Hematopoietic multipotent progenitor cell treated with erythropoietin and hydrocortisone succinate and interleukin-3 and kit ligand, for 17 days (in vitro differentiated cells): ENCODE measurements at places on chromosomes 2 and 18.

GRCh38 chr2:96156011-96156820, 11.0 kb upstream of the DUSP2 start:
- no peak for DNase-seq

- no peak for DNase-seq
These were observed 23.8 kb upstream of the HNRNPA3 start for GRCh38 chr2:177188482-177189469.

GRCh38 chr2:132844585-132844984, 174.6 kb upstream of the LYPD1 start:
- no peak for DNase-seq

GRCh38 chr18:13070460-13070859, 79.3 kb downstream of the CEP192 start:
- no peak for DNase-seq

DNA sequence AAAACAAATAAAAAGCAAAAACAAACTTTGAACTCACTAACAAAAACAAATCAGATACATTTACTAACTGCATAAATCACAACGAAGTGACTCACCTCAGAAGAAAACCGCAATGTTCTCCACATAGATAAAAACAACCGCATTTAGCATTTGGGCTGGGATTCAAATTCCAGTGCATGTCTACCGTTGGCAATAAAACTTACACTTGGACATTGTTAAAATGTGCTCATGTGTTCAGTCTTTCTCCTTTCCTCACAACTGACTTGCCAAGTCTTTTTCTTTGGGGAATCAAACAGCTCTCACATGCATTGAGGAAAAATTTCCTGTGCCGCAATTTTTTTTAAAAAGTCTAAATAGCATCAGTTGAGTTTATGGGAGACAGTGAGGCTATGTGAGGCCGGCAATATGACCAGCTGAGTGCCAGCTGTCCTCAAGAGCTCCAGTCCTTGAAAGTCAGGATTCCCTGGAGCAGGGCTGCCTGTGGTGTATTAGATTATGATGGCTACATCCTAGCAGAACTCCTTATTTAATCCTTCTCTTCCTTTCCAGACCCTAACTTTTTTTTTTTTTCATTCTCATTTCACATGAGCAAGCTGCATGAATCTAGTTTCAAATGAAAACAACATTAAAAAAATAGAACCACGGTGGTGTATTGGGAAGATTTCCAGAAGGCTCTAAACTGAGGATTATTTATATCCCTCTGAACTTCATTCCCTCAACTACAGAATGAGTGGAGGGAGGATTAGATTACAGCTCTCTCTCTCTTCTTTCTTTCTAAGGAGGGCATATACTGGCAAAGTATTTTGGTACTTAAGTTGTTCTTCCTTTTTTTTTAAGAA, 70.2 kb upstream of the MEIS1 start:
- DNase-seq, result no peak

- DNase-seq, result no peak
These were observed 357.7 kb upstream of the SMIM21 start for GRCh38 chr18:75785206-75785605.

- DNase-seq, result no peak
These were observed 34.4 kb downstream of the USP14 start for GRCh38 chr18:192801-193200.

DNA sequence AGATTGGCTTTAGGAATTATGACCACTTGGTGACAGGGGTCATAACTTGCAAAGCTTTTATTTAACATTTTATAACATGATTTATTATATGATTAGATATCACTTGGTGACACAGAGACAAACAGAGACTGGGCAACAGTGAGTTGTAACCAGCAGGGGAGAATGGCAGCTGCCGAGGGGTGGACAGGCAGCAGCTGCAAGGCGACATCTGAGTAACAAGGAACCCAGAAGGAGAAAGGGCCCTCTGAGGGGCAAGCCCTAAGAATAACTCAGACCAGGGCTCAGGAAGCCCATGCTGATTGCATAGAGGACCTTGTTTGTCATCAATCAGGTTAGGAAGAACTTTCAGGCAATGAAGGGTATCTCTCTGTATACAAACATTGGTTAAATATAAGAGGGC, 339.9 kb upstream of the SOX11 start:
- no peak for DNase-seq

GRCh38 chr2:157164370-157164769, 93.1 kb upstream of the GALNT5 start:
- DNase-seq, result no peak

- no peak for DNase-seq
These were observed 417 bp downstream of the IL1B start for GRCh38 chr2:112836163-112836560.

DNA sequence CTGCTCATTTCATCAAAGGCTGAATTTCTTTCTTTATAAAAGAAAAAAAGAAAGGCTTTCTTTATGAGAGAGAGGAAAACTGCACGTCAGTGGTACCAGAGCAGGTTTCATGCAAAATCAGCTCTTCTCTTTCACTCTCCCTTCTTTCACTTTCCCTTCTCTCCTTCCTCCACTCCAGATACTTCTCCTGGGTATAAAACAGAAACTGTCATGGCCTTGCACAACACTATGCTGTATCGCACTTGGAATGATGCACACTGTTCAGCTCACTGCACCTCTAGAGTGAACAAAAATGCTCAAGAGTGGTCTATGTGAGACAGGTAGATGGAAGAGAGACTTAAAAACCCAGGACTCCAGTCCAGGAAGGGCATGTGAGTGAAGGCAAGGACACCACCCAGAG, 73.8 kb downstream of the KLF7 start:
- no peak for DNase-seq

DNA sequence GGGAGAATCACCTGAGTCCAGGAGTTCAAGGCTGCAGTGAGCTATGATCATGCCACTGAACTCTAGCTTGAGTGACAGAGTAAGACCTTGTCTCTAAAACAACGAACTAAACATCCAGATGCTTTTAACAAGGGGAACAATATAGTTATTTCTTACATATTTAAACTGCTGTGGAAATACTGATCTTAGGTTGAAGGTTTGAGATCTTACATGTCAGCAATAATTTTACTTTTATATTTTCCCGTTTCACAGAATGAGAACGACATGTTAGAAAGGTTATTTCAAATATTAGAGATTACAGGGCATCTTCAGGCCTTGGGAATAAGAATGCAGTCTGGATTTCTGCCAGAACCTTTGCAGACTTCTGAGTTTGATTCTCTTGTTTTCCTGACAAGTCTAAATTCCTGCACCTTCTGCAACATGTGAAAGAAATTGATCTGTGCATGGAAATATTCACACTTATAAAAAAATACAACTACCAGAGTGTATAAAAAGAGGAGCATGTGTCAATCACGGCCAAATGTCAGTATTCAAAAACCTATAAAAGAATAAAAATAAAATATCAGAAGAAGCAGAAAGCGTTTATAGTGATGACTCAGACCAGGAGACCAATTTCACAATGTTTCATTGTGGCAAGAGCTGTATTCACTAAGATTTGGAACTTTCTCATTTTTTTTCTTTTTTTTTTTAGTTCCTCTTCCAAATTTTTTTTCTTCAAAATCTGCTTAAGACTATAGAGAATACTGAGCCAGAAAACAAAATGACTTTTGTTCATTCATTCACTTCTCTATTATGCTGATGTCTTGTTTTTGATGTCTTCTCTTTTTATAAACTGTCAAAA, 29.6 kb downstream of the COLEC12 start:
- DNase-seq, result no peak

DNA sequence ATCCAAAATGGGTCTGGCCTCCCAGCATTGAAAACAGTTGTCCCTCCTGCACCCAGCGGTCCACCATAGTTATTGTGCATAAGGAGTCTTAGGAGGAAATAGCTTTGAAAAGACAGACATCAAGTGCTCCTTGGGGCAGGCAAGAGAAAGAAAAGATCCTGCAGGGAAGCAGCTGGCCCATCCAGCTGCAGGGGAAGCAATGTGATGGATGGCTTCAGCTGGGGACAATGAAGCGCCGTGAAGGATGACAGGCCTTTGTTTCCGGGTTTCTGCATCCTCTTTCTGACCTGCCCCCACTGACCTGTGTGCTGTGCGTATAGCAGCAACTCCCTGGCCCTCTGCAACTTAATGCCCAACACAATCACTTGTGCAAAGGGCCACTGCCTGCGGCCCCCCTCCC, 142.9 kb upstream of the NCKAP5 start:
- DNase-seq, result no peak

DNA sequence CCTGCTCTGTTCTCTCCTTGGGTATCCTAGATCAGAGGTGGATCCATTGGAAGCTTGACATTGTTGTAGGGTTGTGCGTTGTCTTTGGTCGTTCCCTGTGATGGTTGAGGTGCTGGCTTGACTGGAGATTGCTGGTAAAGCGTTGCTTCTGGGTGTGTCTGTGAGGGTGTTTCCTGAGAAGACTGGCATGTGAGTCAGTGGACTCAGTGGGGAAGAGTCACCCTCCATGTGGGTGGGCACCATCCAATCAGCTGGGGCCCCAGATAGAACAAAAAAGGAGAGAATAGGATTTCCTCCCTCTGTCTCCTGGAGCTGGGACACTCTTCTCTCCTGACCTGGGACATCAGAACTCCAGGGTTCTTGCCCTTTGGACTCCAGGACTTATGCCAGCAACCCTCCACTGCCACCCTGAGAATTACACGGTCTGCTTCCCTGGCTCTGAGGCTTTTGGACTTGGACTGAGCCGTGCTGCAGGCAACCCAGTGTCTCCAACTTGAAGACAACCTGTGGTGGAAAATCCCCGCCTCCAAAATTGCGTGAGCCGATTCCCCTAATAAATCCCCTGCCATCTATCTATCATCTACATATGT, 14.8 kb upstream of the REEP1 start:
- DNase-seq, result no peak

DNA sequence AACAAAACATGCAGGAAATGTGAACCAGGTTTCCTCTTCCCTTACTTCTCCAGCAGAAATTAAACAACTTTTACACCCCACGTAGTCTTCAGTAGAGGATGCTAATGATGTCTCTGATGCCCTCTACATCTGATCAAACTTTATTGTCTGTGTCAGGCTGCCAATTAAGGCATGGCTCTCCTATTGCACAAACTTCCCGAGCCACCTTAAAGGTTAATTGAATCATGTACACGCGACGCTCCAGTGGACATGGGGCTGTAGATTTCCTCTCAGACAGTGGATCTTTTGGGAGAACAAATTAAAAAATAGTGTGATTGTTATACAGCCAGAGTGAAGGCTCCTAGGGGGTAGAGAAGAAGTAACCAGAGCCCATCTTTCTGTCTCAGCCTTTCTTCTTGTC, 301.6 kb downstream of the SMAD2 start:
- no peak for DNase-seq

GRCh38 chr2:216328347-216328746, 43.9 kb downstream of the MARCHF4 start:
- no peak for DNase-seq

DNA sequence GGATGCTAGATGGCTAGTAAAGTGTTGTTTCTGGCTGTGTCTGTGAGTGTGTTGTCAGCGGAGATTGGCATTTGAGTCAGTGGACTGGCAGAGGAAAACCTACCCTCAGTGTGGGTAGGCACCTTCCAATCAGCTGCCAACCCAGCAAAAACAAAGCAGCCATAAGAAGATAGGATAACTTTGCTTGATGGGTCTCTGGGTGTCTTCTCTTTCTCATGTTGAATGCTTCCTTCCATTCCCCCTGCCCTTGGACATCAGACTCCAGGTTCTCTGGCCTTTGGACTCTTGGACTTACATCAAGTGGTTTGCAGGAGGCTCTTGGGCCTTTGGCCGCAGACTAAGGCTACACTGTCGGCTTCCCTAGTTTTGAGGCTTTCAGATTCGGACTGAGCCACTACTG, 429.0 kb upstream of the ZNF804A start:
- DNase-seq, result no peak

GRCh38 chr18:11179959-11180519, 30.7 kb upstream of the PIEZO2 start:
- DNase-seq, result no peak

GRCh38 chr2:6089474-6089873, 397.3 kb downstream of the SOX11 start:
- no peak for DNase-seq

GRCh38 chr18:42742969-42743368, 372.5 kb downstream of the RIT2 start:
- no peak for DNase-seq

- DNase-seq, result no peak
These were observed 402.6 kb downstream of the EIPR1 start for GRCh38 chr2:2974982-2975381.

- DNase-seq, result peak; percentile 64
These were observed 703 bp downstream of the UGGT1 start for GRCh38 chr2:128091726-128092080.

DNA sequence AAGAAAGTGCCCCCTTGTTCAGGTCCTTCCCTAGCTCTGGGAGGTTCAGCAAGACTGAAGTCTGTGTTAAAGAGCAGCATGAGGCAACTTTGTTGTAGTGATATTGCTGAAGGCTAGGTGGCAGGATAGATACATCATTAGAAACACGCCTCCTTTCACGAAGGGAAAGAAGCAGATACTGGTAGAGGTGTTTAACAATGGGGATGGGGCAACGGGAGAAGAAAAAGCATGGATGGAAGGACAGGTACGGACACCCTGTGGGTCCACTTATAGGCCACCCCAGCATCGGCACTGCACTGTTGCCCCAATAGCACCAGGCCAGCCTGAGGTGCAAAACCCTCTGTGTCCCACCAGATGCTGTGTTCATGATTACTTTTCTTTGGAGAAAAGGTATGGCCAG, 3.5 kb upstream of the IGFBP5 start:
- DNase-seq, result peak; percentile 32

DNA sequence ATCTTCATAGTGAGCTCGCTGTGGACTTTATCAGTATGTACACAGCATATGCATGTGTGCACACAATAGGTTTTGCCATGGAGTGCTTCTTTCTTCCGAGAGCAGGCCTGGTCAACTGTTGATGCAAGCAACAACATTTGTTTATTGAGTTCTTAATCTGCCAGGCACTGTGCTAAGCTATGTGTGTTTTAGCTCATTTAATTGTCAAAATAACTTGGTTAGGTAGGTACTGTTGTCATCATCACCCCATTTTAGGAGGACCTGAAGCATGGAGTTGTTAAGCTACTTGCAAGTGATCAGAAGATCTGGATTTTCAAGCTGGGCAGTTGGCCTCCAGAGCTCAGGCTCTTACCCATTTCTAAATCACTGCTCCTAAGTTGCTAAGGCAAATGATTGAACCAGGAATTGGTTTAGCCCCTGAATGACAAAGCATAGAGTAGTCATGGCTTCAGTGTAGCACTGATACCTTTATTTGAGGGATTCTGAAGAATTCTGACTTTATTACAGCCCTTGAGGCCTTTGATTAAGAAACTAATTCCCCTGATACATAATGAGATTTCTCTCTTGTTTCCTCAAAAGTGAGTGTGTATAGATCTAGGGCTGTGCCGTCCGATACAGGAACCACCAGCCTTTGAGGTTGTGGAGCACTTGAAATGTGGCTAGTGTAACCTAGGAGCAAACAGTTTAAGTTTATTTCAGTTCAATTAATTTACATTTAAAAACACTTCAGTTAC, 132.9 kb downstream of the FMNL2 start:
- no peak for DNase-seq

- no peak for DNase-seq
These were observed 13.2 kb downstream of the SERPINE2 start for GRCh38 chr2:224025874-224026273.
